NCI-H1417 (cell line): ENCODE measurements at places on chromosomes 12 and 14.
A peak's percentile ranks its signal among the peaks of the same experiment; 100 is the strongest.

DNA sequence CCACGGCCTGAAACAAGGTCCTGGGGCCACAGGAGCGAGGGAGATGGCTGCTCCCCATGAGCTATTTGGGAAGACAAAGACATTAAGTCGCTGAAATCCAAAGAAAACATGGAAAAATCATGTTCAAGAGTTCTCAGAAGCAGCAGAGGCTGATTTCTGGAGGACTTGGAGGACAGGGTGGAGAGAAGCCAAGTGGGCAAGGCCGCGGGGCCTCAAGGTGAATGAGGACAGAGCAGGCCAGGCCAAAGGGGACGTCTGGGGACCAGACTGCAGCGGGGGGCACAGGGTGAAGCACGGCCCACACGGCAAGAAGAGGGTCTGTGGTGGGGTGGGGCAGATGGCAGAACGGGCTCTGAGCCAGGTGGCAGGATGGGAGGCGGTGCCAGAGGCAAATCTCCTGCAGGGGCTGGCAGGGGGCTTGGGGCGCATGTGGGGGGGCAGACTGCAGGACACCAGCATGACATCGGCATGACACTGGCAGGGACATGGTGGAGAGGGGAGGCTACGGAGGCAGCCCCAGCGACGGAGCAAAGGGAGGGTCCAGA lies 48.9 kb downstream of the RNF34 start:
- DNase-seq = no peak

DNA sequence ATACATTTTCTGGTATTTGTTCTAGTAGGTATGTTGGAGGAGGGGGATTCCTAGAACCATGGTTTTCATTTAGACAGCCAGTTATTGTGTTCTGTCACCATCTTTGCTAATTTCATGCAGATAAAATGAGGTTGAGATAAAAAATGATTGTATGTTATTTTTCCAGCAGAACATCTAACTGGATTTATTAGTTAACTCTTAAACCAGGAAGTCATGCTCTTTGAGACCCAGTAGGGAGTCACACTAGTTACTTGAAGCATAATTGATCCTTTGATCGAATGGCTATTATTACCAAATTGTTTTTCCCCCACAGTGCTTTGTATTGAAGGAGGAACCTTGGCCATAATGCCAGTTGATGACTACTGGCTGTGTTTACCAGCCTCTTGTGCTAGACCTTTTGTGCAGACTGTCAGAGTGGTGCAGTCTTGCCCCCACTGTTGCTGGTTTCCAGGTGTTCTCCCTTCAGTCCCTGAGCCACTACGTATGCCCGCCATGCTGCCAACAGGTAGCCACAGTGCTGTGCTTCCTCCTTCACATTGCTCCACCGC lies 6.0 kb downstream of the EID3 start:
- peak; percentile 21 for DNase-seq

GRCh38 chr12:27772328-27773049 lies 7.5 kb upstream of the KLHL42 start:
- no peak for DNase-seq

DNA sequence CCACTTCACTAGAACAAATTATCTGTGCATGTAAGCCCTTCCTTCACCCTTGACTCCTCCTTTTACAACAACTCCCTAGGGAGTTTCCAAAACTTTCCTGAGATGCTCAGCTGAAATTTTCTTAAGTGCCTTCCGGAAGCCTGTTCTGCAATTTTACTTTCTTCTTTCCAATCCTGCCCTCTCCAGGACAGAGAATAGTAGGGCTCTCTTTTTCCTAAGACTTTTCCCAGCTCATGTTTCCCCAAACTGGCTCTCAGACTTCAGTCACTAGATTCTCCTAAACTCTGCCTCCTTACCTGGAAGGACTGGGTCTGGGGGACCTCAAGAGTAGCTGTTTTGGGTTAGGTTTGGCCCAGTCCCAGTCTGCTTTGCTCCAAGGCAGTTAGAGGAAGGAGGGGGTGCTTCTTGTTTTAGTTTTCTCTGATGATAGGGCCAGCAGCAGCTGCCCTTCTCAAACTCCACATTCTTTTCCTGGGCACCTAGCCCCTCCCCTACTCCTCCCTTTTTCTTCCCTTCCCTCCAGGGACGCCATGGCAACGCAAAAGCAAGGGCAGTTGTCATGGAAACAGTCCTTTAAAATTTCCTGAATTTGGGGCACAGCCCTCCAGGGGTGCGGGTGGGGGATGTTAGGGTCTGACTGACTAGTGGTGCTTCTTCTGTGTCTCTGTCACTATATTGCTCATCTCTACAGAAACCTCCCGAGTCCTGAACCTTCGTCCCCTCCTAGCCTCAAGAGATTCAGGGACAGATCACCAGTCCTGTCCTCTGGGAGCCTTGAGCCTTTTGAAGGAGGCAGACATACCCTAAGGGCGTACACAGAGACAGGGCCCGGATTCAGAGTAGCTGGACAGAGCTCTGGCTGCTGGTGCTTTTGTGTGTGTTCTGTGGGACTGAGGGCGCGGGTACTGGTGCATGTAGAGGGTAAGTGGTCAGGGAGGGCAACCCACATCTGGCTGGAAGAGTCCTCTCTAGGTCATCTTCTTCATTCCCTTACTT lies 17.0 kb downstream of the PPP1R1A start:
- no peak for DNase-seq

DNA sequence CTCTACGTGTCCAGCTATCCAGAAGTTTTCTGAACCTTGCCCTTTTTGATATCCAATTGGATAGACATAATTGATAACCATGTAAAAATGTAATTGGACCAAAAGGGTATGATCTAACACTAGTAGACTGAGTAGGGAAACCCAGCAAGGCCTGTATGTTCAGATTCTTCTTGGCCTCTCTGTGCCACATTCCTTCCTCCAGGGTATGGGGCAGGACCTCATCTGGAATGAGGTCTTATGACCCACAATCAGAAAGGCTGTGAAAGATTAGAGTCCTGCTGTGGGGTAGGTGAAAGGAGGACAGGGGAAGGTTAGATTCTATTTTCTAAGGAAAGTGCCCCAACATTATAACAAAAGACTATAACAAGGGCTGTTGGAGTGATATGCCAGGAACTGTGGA lies 51.3 kb upstream of the A2ML1 start:
- DNase-seq = no peak

- no peak for DNase-seq
Observed at GRCh38 chr12:47900131-47901062, 4.4 kb downstream of the VDR start.

GRCh38 chr12:3747976-3748619 lies 4.8 kb downstream of the CRACR2A start:
- DNase-seq = no peak

GRCh38 chr12:124896461-124896860 lies 18.0 kb downstream of the UBC start:
- DNase-seq = no peak

DNA sequence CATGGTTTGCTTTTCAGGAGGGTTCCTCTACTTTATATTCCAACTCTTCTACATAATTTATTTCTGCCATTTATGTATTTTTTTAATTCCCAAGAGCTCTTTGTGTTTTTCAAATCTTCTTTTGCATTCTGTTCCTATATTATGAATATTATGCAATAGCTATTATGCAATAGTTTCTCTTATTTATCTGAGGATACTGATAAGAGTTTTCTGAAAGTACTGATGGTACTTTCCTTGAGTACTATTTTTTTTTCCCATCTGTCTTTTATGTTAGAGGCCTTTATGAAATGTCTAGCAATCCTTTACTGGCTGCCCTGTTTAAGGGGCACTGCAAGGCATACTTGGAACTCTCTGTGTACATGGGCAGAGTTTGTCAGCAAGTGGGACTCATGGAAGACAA lies 93.4 kb downstream of the SLC41A2 start:
- DNase-seq = no peak

DNA sequence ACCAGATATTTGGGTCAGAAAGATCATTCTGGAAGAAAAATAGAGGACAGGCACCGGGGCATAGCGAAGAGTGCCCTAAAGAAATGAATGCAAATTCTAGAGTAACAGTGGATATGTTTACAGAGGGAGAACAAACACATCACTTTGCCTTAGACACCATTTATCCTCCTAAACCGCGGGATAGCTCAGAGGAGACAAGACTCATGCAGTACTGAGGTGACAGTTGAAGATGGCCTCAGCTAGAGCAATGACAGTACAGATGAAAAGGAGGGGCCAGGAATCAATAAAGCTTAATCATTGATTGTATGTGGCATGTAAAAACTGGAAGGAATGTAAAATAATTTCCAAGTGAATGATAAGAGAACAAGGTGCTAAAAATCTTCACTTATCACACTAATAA lies 10.5 kb upstream of the PPP1R12A start:
- DNase-seq = no peak

DNA sequence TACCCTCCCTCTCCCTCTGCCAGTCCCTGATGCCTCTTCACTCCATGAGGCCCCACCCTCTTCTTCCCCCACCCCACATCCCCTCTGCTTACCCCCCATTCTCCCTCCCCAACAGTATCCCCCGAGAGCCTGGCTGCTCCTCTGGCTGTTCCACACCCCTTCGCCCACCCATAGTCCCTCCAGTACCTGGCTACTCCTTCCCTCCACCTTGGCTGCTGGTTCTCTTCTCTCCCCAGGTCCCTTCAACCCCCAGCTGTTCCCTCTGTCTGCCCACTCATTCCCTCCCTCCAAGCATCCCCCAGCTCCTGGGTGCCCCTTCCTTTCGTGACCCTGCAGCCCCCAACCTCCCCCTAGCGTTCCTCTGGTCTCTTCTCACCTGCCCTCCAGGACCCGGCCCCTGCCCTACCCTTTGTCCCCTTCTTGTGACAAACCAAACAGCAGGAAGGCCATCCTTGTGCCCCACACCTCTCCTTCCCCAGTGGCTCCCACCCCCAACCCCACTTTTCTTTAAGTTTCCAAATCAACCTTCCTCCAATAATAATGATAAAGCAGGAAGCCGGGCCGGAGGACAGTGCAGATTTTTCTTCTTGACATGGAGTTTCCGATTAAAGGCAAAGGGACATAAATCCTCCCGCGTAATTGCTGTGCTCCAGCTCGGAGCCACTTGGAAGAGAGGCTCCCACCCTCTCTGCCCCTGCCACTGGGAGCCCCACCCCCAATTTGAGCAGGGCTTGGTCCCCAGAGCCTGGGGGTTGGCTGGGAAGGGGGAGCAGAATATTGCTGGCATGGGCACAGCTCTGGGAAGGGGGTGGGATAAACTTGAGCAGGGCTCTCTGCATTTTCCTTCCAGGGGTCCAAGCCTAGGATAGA lies 40.0 kb downstream of the SMUG1 start:
- DNase-seq = peak; percentile 29

- DNase-seq = no peak
Observed at GRCh38 chr14:100076133-100076532, 10.9 kb downstream of the EVL start.

DNA sequence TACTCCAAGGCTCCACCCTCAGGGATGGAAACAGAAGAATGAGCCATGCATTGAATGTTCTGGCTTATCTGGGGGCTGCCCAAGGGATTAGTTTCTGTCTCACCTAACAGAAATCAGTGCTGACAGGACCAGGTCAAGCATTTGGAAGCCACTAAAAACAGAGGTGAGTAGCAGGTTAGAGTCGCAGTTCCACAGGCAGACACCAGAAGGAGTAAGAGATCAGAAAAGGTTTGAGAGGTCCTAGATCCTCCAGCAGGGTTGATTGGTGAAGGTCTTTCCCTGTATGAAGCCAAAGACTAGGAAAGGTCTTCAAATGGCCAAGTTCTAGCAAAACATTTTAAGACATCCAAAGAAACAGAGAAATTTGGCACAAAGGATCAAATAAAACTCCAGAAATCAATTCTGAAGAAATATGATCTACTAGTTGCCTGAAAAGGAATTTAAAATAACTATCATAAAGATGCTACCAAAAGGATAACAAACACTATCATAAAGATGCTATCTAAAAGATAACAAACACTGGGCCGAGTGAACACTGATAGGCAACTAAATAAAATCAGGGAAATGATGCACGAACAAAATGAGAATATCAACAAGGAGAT lies 19.5 kb upstream of the TTC9 start:
- peak; percentile 54 for DNase-seq

- DNase-seq = no peak
Observed at GRCh38 chr12:55760663-55761062, 17.7 kb downstream of the GDF11 start.

GRCh38 chr14:91573894-91574837 lies 64.1 kb upstream of the PPP4R3A start:
- peak; percentile 62 for DNase-seq

- DNase-seq = no peak
Observed at GRCh38 chr12:6979021-6979420, 8.3 kb downstream of the EMG1 start.

GRCh38 chr12:26080911-26081310 lies 43.9 kb downstream of the BHLHE41 start:
- no peak for DNase-seq

- peak; percentile 49 for DNase-seq
Observed at GRCh38 chr12:123041042-123041531, 60.6 kb downstream of the ARL6IP4 start.

GRCh38 chr14:23132970-23133369 lies 13.9 kb upstream of the CEBPE start:
- no peak for DNase-seq
